ENCODE measurements at places on chromosomes 11 and 22.

GRCh38 chr11:108253176-108253575 lies 30.3 kb downstream of the ATM start:
- DNase-seq = no peak

DNA sequence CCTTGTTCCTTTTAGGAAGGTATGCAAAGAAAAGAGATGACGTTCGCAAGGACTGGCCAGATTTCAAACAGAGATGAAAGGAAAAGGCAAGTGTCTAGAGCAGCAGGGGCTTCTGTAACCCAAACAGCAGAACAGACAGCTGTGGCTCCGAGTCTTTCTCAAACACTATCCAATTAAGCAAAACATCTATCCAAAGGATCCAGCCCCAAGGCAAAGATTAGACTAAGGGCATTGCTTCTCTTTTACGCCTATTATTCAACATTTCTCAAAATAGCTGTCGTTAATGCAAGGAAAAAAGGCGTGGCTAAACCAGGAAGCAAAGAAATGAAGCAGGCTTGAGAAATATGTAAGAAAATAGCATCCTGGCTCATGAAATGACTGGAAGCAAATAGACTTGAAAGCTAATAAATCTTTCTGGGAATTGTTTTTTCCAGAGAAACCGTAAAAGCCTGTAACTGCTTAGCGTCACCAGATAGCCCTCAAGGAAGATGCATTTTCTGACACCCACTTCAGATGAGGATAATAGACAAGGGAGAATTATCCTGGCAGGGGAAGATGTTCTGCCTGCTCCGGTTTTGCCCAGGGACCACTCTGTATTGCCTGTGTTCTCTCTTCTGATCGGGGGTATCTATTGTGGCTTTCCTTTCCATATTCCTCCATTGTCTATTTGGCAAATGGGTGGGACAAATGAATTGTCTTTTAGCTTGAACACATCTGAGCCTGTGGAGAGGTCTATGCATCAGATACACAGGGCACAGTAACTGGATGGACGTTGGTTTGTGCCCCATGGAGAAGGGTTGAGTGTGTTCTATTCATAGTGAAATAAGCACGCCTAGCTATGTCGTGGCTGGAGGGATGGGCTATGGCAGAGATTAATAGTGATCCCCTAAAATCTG lies 20.2 kb downstream of the C11orf96 start:
- no peak for DNase-seq

- DNase-seq = no peak
These were observed 16.1 kb downstream of the LRP5 start for GRCh38 chr11:68328374-68329091.

- peak; percentile 93 for DNase-seq
These were observed 26.9 kb downstream of the SNAP29 start for GRCh38 chr22:20885557-20886323.

GRCh38 chr11:58659910-58660570 lies 37.6 kb downstream of the CNTF start:
- DNase-seq = no peak

GRCh38 chr22:35477911-35478582 lies 62.6 kb upstream of the RASD2 start:
- DNase-seq = peak; percentile 65

DNA sequence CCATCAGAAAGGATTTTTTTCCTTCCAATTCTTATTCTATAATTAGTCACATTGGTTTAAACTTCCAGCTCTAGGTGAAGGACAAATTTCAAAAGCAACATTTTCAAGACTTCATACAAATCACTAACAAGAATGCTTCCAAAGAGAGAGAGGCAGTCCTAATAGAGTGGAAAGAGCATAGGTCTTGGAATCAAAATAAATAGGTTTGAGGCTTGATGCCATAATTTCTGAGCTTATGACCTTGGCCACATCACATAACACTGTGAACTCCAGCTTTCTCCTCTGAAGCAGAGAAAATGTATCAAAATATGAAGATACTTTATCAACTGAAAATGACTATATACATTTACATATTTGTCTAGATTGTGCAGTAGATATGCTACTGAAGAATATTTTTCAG lies 246.8 kb downstream of the GRM5 start:
- DNase-seq = no peak

GRCh38 chr11:65043881-65044501 lies 3.0 kb downstream of the SAC3D1 start:
- peak; percentile 68 for DNase-seq

DNA sequence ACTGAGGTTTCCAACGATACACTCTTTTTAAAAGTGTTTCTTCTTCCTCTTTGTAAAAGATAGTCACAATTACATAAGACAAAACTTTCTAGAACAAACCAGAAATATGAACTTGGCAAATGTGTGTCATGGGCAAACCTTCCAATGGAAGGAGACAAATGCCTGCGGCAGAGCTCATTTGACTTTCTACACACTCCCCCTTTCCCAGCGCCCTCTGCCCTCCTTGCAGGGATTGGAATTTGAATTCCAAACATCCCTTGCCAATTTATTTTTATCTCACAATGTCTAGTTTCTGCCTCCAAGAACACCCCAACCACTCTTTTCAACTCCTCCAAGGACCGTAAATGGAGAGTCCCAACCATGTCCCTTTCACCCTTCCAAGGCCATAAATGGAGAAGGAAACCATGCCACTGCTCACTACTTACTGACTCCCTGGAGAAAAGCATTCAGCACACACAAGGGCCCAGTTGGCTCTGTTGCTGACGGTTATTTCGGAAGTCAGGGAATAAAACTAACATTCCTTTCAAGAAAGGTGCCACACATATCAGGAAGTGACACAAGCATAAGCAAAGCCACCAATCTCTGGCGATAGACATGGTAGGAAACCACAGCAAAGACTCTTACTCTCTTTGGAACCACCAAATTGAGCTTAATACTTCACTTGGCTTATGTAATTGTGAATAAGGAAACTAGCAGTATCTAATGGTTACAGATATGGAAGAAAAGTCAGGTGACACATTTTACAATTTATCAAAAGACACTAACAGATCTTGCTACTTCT lies 15.0 kb upstream of the ESAM start:
- no peak for DNase-seq

- peak; percentile 66 for DNase-seq
These were observed 42.4 kb downstream of the OSBP start for GRCh38 chr11:59573216-59573615.

DNA sequence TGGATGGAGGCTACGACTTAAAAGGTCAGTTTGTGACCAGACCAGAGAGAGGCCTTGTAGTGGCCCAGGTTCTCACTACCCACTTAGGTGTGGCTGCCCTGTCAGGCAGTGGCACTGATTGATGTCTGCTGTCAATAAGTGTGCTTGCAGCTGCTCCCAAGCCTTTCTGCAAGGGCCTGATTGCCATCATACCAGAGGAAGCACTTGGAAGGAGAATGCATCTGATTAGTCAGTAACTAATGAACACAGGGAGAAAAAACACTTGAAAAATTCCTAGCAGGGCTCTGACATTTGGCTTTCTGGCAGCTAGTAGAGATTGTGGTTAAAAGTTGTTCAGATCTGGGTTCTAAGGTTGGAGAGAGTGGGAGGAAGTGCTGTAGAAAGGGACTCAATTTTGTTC lies 107.5 kb downstream of the NAV2 start:
- peak; percentile 78 for DNase-seq

DNA sequence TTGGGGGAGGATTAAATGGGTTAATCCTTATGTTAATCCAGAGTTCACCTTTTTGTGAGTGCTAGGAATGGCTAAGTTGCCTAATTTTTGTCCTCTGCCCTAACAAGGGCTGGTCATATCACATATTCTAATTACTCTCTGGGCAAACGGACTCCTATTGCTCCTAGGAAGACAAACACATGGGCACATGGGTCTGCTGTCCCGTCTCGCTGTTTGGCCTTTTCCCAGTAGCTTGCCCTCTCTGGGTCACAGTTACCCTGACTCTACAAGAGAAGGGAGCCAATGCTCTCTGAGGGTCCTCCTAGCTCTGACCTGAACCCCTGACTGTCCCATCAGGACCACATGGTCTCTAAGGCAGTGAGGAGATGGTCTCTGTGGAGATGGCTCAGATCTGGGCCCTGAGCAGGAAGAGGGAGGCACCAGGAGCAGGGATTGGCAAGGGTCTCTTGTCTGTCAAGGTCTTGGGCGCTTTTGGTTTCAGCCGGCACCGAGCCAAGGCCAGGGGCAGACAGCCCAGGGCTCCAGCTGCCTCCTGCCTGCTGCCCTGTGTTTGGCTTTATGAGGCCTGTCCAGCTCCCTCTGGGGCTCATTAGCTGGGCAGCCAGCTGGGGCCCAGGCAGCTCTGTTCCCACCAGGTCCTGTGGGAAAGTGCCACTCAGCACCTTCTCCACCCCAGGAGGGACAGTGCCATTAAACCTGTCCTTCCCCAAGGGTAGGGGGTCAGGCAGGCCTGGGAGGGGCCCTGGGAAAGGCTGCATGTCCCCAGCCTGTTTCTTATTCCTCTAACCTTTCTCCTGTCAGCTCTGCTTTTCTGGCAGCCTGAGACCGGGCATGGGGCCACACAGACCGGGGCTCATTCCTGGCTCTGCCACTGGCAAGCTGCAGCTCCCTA lies 559.9 kb downstream of the MN1 start:
- DNase-seq = peak; percentile 52

- no peak for DNase-seq
These were observed 15.1 kb downstream of the PLEKHA7 start for GRCh38 chr11:16999116-16999515.

- DNase-seq = peak; percentile 88
These were observed 1.1 kb upstream of the RPLP2 start for GRCh38 chr11:808427-809286.

GRCh38 chr11:76672431-76673175 lies 2.1 kb upstream of the LRRC32 start:
- DNase-seq = no peak

DNA sequence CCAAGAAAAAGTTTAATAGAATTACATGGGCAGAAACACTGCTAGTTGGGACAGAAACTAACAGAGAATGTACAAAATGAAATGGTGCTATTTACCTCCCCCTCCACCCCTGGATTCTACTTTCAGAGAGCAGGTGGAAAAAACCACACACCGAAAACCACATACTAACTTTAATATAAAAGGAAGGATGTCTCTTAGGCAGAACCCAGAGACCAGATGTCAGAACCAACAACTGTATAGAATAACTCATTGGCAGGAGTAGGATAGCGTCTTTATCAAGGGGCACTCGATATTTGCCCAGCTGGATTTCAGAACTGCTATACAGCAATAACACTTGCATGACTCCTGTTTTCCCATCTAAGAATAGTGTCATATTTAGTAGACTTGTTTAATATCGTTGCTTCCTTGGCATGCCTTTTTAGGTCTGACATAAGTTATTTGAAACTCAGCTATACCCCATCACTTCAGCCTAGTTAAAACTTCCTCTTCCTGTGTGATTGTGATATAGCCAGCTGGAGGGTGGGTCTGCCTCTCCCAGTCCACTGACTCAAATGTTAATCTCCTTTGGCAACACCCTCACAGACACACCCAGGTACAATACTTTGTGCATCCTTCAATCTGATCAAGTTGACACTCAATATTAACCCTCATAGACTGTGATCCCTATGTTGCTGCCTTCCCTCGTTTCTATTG lies 1.2 kb downstream of the SLC22A25 start:
- DNase-seq = no peak

DNA sequence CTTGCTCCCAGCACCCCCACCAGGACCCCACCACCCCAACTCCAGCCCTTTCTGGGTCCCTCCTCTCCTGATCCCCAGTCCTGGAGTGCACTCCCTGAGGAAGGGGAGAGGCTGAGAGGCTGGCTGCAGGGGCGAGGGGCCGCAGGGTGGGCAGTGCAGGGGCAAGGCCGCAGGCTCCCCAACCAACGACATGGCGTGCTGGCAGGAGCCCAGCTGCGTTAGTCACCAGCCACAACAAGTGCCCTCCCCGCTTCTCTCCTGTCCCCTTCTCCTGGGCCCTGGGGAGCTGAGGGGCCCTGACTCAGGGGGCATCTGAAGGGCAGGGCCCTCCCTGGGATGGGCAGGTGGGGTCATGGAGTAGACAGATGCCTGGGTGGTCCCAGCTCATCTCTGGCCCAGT lies 2.3 kb downstream of the CABP7 start:
- DNase-seq = no peak

- DNase-seq = no peak
These were observed 33.9 kb downstream of the ARRB1 start for GRCh38 chr11:75317446-75318122.

DNA sequence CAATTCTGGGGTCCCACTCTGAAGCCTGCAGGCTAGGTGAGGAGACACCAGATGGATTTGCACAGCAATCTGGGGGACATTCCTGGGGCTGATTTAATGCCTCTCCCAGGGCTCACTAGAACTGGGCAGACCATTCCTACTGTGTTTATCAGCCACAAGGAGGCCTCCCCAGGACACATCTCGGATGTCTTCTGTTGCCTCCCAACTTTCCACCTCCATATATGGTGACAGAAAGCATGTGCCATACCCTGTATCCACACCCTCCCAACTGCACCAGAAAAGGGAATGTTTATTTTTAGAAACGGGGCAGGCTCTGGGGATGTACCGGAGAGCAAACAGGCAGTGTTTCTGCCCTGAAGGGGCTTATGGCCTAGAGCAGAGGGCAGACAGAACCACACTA lies 181.8 kb downstream of the CSNK2A3 start:
- peak; percentile 32 for DNase-seq

DNA sequence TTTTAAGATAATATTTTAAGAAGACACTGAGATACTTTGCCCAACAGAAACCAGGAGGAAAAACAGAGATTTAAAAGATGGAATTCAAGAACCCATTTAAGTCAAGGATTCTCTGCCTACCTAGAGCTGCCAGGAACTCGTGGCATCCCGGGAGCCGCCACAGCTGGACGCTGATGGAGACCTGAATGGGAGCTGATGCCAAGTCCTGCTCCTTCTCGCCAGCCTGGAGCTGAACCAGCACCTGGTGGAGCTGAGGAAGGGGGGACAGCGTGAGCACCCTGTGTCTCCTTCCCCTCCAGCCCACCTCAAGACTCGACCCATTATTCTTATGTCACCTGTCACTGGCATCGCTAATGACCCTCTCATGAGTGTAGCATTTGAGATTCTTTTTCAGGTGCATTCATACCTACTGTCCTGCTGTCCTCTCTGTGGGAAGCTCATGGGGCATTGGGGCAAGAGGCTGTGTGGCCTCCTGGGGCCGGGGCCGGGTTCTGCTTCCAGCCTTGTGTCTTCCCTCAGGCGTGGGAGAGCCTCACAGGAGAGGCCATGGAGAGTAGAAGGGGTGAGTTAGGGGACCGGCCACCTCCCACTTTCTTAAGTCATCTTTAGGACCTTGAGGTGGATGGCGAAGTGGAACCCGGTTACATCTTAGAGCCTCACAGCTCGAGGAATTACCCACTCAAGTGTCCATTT lies 70.8 kb upstream of the PITPNB start:
- DNase-seq = no peak

DNA sequence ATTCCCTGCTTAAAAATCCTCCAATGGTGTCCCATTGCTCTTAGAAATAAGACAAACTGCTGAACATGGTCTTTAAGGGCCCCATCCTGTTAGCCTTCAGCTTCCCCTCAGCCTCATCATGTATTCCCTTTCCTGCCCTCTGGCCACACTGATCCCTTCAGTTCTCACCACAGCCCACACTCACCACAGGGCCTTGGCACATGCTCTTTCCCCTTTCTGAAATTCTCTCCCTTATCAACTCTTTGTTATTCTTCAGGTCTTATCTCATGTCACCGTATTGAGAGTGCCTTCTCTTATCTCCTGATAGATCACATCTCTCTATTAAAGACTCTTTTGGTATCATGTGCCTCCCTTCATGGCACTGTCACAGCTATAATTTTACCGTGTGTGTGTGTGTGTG lies 167.8 kb upstream of the MPPED2 start:
- no peak for DNase-seq

GRCh38 chr11:30837252-30837651 lies 251.1 kb upstream of the MPPED2 start:
- no peak for DNase-seq
